K562 (cell line): ENCODE measurements at places on chromosomes 1 and 21.

- no peak for DNase-seq
These were observed 43.7 kb downstream of the TRIM11 start for GRCh38 chr1:228362884-228363450.

DNA sequence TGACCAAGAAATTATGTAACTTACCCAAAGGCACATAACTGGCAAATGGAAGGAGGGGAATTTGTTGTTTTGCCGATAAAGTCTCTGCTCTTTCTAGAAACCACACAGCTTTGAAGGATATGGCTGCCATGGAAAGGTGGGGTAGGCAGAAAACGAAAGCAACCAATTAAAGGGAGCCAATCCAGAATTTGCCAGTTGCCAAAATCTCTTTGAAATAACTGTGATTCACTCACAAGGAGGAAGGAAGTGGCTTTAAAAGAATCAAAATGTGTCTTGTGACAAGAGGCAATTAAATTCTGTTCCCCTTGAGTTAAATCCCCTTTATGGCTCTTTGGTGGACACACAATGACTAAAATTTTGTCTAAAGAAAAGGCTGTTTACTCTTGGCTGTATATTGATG, 61.2 kb upstream of the CCDC190 start:
- no peak for DNase-seq

DNA sequence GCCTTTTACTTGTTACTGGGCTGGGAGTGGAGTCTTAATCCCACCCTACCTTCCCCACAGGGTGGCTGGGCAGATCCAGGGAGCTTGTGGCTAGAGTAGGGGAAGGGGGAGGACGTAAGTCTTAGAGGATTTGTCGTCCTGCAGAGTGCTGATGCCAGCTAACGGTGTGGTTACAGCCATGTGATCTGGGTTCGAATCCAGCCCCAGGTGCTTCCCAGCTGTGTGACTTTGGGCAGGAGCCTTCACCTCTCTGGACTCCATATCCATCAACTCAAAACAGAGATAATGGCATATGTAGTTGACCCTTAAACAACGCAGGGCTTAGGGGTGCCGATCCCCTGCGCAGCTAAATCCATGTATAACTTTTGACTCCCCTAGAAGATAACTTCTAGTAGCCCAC, 108.4 kb upstream of the TMEM51 start:
- DNase-seq: no peak

GRCh38 chr1:78469576-78469975, 21.2 kb upstream of the PTGFR start:
- DNase-seq: no peak

- no peak for DNase-seq
These were observed 25.2 kb upstream of the GNPAT start for GRCh38 chr1:231215681-231216385.

GRCh38 chr1:205658943-205659581, 21.2 kb downstream of the SLC45A3 start:
- peak; percentile 91 for DNase-seq

GRCh38 chr1:232968965-232969364, 18.6 kb downstream of the NTPCR start:
- no peak for DNase-seq

- DNase-seq: no peak
These were observed 938.9 kb upstream of the ADGRL4 start for GRCh38 chr1:79945391-79945790.

- DNase-seq: no peak
These were observed 465.7 kb downstream of the USP25 start for GRCh38 chr21:16195538-16195910.

GRCh38 chr1:247857985-247858619, 1.1 kb downstream of the TRIM58 start:
- no peak for DNase-seq

GRCh38 chr1:201887116-201887866, 1.4 kb upstream of the SHISA4 start:
- DNase-seq: no peak

DNA sequence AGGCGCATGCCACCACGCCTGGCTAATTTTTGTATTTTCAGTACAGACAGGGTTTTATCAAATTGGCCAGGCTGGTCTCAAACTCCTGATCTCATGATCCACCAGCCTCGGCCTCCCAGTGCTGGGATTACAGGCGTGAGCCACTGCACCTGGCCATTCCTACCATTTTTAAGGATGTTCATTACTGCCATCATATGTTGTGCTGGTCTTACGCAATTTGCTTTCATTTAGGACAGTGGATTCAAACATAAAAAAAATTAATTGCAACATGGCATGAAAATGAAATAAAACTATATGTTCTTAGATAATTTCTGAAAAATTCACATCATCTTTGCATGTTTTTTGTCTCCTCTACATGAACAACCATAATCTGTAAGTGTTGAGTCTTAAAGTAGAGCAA, 527.7 kb downstream of the LTN1 start:
- DNase-seq: no peak

DNA sequence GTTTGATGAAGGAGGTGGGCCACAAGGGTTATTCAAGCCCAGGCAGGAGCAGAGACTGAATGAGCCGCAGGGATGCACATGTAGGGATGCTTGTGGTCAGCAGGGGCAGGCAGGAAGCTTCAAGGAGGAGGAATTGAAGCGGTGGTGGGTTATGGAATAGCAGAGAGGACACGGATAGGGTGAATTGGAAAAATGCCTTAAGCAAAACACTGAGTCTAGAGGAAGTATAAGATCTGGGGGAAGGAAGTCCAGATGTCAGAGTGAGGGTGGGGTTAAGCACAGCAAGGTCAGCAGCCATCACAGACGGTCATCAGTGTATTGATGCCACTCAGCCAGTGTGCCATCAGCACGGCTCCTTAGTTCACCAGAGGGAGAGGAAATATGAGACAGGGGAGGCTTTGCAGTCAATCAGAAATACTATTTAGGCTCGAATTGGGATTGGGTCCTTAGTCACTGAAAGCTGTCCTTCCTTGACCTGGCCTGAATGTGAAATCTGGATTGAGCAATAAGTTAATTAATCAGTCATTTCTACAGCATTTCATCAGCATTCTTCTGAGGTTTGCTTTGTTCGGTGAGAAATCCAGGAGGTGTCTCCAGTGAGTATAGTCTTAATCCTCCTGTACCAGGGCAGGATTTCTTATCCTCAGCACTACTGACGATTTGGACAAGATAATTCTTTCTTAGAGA, 6.0 kb upstream of the LCE1F start:
- DNase-seq: no peak

- no peak for DNase-seq
These were observed 223.6 kb downstream of the SRGAP2C start for GRCh38 chr1:121408354-121408753.

- no peak for DNase-seq
These were observed 600.8 kb upstream of the CXADR start for GRCh38 chr21:16912075-16912474.

DNA sequence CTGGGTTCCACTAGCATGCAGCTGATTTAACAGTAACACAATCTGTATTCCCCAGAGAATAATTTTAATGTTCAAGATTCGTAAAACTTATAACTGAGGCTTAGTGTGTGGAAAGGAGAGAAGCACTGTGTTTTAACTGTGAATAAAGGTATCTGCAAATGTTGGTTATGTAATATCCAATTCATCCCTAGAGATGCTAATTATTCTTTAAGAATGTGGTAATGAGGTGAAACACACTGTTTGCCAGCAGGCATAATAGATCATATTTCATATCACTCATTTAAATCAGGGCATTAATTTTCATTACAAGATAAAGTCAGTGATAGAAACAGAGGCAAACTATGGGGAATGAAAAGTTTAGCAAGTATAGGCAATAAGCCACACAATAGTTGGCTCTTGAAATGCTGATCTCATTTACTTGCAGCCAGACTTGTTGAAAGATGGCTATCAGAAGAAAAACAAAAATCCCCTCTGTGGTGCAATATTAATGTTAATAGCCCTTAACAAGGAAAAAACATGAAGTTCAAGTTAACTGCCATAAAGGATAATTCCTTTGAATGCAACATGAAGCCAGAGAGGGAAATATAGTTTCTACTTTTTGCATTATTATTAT, 33.4 kb downstream of the HMCN1 start:
- no peak for DNase-seq

DNA sequence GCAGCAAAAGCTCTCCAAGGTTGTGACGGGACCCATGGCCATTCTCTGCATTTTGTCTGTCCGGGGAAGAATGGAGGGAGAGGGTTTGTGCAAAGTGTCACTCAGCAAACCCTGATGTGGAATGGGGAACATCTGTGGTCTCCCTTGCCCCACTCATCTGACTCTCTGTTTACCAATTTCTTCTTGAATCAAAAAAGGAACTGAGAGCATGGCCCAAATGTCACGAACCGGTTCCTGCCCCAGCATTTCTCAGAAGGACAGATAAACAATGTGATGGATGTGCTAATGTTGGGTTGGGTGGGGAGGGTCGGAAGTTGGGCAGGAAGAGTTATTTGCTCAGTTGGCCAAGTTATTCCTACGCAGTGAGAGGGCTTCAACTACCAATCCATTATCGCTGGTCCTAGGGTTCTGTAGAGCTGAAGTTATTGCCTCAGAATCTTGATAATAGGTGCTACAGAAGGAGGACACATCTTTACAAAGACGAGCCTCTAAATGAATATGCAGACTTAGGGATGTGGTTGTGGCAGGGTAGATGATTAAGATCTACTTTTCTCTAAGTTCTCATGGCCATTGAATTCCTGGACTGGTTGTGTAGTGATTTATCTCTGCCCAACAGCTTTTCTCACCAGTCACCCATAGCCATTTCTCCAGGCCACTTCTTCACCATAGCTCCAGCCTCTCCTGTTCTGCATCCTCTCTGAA, 9.6 kb upstream of the DUSP12 start:
- no peak for DNase-seq

GRCh38 chr1:117183112-117183511, 27.6 kb downstream of the VTCN1 start:
- no peak for DNase-seq

GRCh38 chr1:152972196-152972886, 1.9 kb downstream of the SPRR4 start:
- no peak for DNase-seq

DNA sequence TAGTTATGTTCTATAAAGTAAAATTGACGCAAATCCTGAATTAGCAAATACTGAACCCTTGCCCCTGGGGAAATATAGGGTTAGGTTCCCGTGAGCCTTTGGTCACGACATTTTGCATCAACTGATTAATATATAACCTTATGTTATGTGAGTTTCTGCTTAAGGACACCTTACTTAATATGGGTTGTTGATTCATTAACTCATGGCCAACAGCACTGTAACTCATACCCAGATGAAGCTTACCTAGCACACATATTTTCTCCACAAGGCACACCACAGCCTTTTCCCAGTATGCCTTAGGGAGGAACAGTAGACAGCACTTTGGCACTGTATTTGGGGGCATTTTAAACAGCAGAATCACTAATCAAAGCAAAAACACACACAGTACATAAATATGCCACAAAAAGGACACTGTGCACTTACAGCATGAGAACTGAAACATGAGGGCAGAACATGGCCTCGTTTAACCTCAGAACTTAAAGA, 15.1 kb downstream of the INAVA start:
- DNase-seq: no peak

DNA sequence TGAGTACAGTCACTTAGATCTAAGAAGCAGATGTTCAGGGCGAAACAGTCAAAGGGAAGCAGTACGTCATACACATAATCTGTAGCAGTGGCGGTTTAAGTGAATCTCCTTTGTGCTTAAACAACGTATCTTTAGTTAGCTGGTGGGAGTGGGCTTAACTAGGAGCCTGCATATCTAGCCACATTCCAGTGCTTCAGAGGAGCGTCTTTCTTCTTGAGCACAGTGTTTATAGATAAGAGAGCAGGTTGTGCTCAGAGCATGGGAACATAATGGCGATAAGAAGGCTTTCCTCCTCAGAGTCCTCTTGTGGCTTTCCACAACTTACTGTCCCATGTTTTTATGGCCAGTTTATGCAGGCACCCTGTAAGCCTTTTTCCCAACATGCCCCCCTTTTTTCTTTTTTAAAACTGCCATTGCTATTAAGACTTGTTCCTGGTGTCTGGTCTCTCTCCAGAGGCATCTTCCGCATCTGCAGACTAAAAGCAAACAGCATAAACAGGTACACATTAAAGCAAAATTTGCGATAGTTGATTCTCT, 3.2 kb downstream of the DAP3 start:
- peak; percentile 46 for DNase-seq

GRCh38 chr1:151145304-151146071, 943 bp downstream of the SEMA6C start:
- no peak for DNase-seq

- DNase-seq: no peak
These were observed 10.9 kb upstream of the BATF3 start for GRCh38 chr1:212710566-212710965.

- DNase-seq: no peak
These were observed 19.4 kb upstream of the WASF2 start for GRCh38 chr1:27509127-27510080.

DNA sequence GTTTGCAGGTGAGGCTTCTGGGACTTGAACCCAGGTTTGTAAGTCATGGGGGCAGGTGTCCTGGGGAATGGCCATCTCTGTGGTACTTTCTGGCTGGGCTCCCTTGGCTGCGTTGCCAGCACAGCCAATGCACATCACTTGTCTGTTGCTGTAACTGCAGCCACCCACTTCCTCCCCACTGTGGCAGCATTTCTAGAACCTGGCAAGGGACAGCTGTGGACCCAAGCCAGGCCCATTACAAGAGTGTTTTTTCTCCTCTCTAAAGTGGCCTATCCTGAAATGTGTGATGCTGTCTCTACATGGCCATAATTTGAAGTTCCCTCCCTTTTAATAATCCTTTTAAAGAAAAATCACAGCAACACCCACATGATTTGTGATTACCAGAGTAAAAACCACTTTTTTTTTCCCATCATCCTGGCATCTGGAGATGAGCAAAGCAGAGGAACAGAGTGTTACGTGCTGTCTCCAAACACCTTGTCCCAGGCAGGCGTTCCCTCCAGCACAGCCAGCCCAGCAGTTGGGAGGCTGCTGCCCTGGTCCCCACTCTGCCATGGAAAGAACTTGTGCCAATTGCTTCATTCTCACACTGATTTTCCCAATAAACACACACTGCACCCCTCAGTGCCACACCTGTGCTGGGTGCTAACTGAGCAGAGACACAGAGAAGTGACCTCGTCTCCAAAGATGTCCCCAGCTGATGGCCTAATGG, 360.6 kb upstream of the USP24 start:
- no peak for DNase-seq

DNA sequence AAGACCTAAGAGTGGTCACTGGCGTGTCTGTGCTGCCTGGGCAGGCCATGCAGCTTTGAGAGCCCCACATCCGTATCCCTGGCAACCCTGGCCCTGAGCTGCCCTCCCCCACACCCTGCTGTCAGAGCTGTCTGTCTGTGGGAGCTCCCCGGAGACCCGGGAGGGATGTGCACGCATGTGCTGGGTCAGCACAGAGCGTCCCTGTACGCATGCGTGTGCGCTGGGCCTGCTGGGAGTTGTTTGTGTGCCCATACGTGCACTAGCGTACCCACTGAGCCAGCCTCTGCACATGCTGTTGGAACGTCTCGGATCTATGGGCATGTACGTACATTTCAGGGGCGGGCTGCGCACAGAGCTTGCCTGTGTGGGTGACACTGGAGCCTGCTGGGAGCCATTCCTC, 89.3 kb downstream of the EPHB2 start:
- peak; percentile 28 for DNase-seq

- peak; percentile 69 for DNase-seq
These were observed 4.3 kb upstream of the S100A9 start for GRCh38 chr1:153353226-153353947.
